ENCODE measurements at places on chromosomes 5 and 9. TPM values are rescaled to one million over a fixed set of nuclear protein-coding genes. Genes with fewer than 3 reads are reported as not detected.
A peak's percentile ranks its signal among the peaks of the same experiment; 100 is the strongest.

- H3K4me1 ChIP-seq, result peaks cover 37% of the 10 kb centered on the region
- peak overlapping the region; percentile 66 for H3K27ac ChIP-seq
- no peak overlapping the region for H3K4me3 ChIP-seq
- H3K36me3 ChIP-seq, result no peaks in the 10 kb centered on the region
- no peaks in the 10 kb centered on the region for H3K27me3 ChIP-seq
- peak; percentile 78 for DNase-seq
These were observed 60.9 kb downstream of the CXXC5 start for GRCh38 chr5:139708877-139709581.

DNA sequence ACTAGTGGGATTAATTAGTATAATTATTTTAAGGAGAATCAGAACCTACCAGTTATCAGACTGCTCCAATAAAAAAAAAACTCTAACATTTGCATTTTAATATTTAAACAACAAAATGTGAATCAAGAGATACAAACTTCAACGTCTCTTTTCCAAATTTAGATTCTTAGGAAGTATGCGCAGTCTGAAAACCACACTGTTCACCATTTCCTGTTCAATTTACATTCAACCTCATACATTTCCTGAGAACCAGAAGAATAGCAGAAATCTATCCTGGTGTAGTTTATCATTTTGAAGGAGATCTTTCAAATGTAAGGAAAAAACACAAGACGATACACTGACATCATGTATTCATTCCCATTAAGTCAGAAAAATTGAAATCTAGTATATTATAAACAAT is 869.2 kb downstream of the EFNA5 start:
- DNase-seq, result no peak
- H3K4me1 ChIP-seq, result no peaks in the 10 kb centered on the region

GRCh38 chr5:131329286-131329560 is 65.4 kb downstream of the CDC42SE2 start:
- peaks cover 16% of the 10 kb centered on the region for H3K4me1 ChIP-seq
- H3K4me3 ChIP-seq, result no peak overlapping the region
- no peaks in the 10 kb centered on the region for H3K36me3 ChIP-seq
- no peaks in the 10 kb centered on the region for H3K27me3 ChIP-seq
- no peak overlapping the region for H3K27ac ChIP-seq

DNA sequence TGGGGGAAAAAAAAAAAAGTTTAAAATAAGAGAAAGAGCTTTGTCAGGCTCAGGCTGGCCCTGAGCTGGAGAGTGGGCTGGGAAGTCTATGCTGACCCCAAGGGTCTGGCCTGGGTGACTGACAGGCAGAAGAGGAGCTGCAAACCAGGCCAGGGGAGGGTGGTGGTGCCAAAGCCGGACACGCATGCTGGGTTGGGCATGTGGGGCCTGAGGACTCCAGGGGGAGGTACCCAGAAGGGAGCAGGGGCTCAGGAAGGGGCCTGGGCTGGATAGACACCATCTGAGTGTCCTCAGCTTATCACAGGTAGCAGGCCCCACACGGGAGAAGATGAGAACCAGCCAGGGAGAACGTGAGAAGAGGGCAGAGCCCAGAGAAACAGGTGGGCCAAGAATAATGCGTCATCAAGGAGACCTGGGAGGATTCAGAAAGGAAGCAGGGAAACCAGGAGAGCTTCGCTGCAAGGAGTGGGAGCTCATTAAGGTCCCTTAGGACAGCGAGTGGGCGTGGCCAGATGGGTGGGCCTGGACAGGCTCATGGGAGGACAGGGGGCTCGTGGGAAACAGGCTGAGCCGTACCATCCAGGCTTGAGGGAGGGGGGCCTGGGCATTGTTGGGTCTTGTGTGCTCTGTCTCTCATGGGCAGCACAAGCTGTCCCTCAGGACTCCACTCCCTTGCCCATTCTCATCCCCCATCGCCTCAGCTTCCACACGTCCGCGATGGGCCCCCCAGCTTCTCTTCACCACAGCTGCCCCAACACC is 16.0 kb downstream of the TMOD1 start:
- no peaks in the 10 kb centered on the region for H3K27me3 ChIP-seq
- DNase-seq, result no peak
- no peaks in the 10 kb centered on the region for H3K36me3 ChIP-seq
- H3K4me3 ChIP-seq, result no peak overlapping the region
- H3K27ac ChIP-seq, result no peak overlapping the region

DNA sequence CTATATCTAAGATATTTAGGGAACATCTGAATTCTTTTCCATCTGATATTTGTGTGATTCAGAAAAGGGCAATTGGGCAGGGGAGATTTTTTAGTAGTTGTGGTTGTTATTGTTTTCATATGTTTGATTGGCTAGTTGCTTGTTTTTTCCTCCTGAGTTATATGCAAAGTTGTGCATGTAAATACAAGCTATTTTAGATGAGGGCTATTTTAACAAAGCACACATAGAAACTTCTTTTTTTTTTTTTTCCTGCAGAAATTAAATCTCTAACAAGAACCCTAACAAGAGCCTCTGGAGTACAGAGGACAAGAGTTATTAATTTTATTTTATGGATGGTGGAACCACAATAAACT is 559.1 kb downstream of the CETN3 start:
- no peaks in the 10 kb centered on the region for H3K36me3 ChIP-seq
- H3K27me3 ChIP-seq, result no peaks in the 10 kb centered on the region
- H3K27ac ChIP-seq, result no peak overlapping the region
- DNase-seq, result no peak
- no peak overlapping the region for H3K4me3 ChIP-seq

DNA sequence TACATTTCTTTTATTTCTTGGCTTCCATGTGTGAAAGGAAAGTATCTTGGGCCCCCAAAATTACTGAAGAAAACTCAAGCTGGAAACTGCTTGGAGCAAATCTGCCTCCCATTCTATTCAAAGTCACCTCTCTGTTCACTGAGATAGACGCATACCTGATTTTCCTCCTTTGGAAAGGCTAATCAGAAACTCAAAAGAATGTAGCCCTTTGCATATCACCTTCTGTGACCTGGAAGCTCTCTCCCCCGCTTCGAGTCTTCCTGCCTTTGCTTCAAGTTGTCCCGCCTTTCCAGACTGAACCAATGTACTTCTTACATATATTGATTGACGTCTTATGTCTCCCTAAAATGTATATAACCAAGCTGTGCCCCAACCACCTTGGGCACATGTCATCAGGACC is 5.0 kb upstream of the RXFP3 start:
- no peaks in the 10 kb centered on the region for H3K27me3 ChIP-seq
- DNase-seq, result no peak
- no peak overlapping the region for H3K27ac ChIP-seq
- H3K4me1 ChIP-seq, result peaks cover 6% of the 10 kb centered on the region
- no peak overlapping the region for H3K4me3 ChIP-seq
- H3K36me3 ChIP-seq, result no peaks in the 10 kb centered on the region

DNA sequence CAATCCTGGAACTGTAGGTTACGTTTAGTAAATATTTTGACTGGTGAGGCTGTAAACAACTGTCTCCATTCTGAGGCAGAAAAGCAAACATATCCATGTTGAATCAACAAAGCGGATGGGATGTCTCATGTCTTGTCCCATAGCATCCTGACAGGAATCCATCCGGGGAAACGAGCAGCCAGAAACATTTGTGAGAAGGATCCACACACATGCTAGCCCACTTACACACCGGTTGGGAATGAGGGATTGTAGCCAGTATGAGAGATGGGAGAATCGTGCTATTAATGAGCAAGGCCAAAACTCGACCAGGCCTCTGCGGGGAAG is 117.5 kb downstream of the FSTL4 start:
- no peaks in the 10 kb centered on the region for H3K36me3 ChIP-seq
- no peak overlapping the region for H3K27ac ChIP-seq
- no peak overlapping the region for H3K4me3 ChIP-seq
- no peak for DNase-seq
- H3K4me1 ChIP-seq, result no peaks in the 10 kb centered on the region

- no peak overlapping the region for H3K27ac ChIP-seq
- DNase-seq, result no peak
- H3K4me1 ChIP-seq, result no peaks in the 10 kb centered on the region
- H3K27me3 ChIP-seq, result no peaks in the 10 kb centered on the region
- no peaks in the 10 kb centered on the region for H3K36me3 ChIP-seq
These were observed 260.9 kb downstream of the KIF4B start for GRCh38 chr5:155274484-155274883.

DNA sequence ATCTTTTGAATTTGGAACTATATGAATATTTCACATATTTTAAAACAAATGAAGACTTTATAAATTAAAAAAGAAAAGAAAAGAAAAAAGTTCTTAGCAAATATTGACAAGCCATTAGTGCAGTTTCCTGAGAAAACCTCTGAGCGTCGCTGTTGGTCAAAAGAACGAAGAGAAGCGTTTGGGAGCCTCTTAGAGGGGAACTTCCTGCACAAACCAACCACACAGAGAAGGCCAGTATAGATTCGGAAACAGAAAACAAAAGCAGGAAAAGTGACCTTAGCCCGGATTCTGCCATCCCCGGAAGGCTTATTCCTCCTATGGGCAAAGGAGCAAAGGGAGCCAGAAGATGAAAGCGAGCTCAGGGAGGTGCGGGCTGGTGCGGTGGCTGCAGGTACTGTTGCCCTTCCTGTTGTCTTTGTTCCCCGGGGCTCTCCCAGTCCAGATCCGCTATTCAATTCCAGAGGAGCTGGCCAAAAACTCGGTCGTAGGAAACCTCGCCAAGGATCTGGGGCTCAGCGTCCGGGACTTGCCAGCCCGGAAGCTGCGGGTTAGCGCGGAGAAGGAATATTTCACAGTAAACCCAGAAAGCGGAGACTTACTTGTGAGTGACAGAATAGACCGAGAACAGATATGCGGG is at the start of gene PCDHGB2:
Gene PCDHGB2 (plus strand): TSS at position 205 of the 637 bp plus-strand sequence. CDS start 142 bp downstream, at position 347.
- no peaks in the 10 kb centered on the region for H3K4me1 ChIP-seq
- no peak within 1 kb of the TSS for H3K4me3 ChIP-seq
- H3K27ac ChIP-seq, result no peak within 1 kb of the TSS
- no peaks in the 10 kb centered on the region for H3K36me3 ChIP-seq
- DNase-seq, result no peak
- H3K27me3 ChIP-seq, result no peaks in the 10 kb centered on the region

GRCh38 chr9:26727471-26727870 is 165.1 kb downstream of the CAAP1 start:
- no peaks in the 10 kb centered on the region for H3K4me1 ChIP-seq
- DNase-seq, result no peak
- H3K4me3 ChIP-seq, result no peak overlapping the region
- no peak overlapping the region for H3K27ac ChIP-seq
- no peaks in the 10 kb centered on the region for H3K36me3 ChIP-seq

- no peaks in the 10 kb centered on the region for H3K27me3 ChIP-seq
- DNase-seq, result no peak
- H3K27ac ChIP-seq, result no peak overlapping the region
- H3K4me1 ChIP-seq, result no peaks in the 10 kb centered on the region
- no peaks in the 10 kb centered on the region for H3K36me3 ChIP-seq
These were observed 76.3 kb upstream of the PCSK1 start for GRCh38 chr5:96509316-96509715.

DNA sequence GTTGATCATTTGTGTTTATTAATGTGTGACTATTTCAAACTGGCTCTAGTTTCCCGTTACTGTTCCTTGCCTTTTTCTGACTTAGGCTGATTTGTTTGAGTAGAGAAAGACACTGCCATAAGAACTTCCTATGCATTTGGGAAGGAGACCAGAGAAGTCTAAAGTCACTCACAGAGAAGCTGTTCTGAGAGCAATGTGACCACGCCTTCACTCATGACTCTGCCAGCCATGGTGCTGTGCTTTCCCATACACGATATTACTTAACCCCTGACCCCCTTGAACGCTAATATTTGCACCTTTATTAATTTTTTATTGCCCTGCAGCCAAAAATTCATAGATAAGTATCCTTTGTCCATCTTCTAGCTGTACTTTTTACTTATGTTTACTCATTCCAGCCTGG is 20.9 kb downstream of the SLC28A3 start:
- H3K36me3 ChIP-seq, result no peaks in the 10 kb centered on the region
- no peak overlapping the region for H3K27ac ChIP-seq
- H3K4me1 ChIP-seq, result peaks cover 14% of the 10 kb centered on the region
- no peaks in the 10 kb centered on the region for H3K27me3 ChIP-seq
- no peak overlapping the region for H3K4me3 ChIP-seq

DNA sequence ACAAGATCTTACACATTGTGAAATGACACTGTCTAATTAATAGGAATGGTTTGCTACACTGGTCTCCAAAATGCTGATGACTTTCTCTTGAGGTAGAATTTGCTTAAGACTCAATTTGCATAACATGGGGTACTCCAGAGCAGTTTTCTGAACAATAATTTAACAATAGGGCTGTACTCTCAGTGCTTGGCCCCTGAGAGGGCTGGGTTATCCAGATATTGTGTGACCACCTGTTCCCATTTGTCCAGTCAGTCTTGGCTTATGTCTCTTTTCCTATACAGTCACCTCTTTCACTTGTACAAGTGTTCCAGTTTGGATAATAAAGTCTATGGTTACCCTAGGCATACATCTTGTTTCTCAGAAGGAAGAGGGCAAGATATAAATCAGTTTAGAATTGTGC is 17.9 kb downstream of the ZSWIM6 start:
- H3K36me3 ChIP-seq, result no peaks in the 10 kb centered on the region
- no peaks in the 10 kb centered on the region for H3K27me3 ChIP-seq
- no peak overlapping the region for H3K27ac ChIP-seq
- peaks cover 47% of the 10 kb centered on the region for H3K4me1 ChIP-seq
- DNase-seq, result no peak
- no peak overlapping the region for H3K4me3 ChIP-seq

GRCh38 chr9:75505654-75506053 is 384.8 kb upstream of the PCSK5 start:
- H3K36me3 ChIP-seq, result no peaks in the 10 kb centered on the region
- H3K4me1 ChIP-seq, result no peaks in the 10 kb centered on the region
- H3K27ac ChIP-seq, result no peak overlapping the region
- DNase-seq, result no peak
- no peaks in the 10 kb centered on the region for H3K27me3 ChIP-seq

- peak; percentile 36 for DNase-seq
- no peaks in the 10 kb centered on the region for H3K36me3 ChIP-seq
These were observed 483 bp downstream of the G3BP1 start for GRCh38 chr5:151772029-151772845.

The PHF24 gene
- not detected for total RNA-seq

The ZNF483 gene
- total RNA-seq, result 8.6 TPM

The ZNF454 gene
- total RNA-seq, result 4.2 TPM

The TAF1L gene
- total RNA-seq, result not detected

The HACD4 gene
- total RNA-seq, result 1.8 TPM
